ENCODE measurements at places on chromosomes 3 and 15.

DNA sequence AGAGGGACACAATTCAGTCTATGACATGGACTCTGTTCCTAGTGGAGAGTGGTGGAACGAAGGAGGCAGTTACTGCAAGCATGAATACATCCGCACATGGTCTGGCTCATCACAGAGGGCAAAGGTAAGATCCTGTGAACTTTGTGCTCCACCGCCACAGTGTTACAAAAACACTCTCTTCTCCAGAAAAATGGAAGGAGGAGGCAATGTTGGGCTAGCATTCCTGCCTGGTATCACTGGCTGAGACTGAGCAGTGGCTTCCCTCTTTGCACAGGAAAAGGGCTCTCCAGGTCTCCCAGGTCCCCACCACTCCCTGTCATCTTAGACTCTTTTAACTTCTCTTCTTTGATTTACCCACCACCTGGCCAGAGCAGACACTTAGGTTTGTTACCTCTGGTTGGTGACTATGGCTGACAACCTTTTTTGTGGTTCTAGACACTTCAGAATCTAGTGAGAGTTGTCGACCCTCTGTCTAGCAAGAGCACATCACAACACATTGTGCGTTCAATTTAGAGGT, 1.5 kb upstream of the EEFSEC start:
- DNase-seq = no peak

- no peak for DNase-seq
These were observed 25.0 kb downstream of the DNAH1 start for GRCh38 chr3:52341123-52341522.

GRCh38 chr3:51338632-51339031, 46.5 kb upstream of the MANF start:
- no peak for DNase-seq

- DNase-seq = no peak
These were observed 249.9 kb downstream of the DOCK3 start for GRCh38 chr3:50924638-50925037.

DNA sequence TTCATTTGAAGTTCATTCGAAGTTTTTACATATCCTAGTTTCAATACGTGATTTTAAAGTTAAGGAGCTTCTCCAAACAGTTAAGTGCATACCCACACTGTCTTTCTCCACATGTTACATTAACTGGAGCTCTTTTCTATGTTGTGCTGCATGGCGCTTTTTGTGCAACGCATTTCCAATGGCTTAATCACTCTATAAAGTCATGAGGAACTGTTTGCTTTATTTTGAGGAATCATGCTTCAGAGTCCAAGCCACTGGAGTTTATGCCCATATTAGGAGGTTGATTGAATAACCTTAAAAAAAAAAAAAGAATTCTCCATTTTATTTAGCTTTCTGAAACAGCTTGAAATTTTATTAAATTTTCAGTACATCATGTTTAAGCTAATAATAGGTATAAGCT, 109.4 kb upstream of the MBNL1 start:
- peak; percentile 93 for DNase-seq

DNA sequence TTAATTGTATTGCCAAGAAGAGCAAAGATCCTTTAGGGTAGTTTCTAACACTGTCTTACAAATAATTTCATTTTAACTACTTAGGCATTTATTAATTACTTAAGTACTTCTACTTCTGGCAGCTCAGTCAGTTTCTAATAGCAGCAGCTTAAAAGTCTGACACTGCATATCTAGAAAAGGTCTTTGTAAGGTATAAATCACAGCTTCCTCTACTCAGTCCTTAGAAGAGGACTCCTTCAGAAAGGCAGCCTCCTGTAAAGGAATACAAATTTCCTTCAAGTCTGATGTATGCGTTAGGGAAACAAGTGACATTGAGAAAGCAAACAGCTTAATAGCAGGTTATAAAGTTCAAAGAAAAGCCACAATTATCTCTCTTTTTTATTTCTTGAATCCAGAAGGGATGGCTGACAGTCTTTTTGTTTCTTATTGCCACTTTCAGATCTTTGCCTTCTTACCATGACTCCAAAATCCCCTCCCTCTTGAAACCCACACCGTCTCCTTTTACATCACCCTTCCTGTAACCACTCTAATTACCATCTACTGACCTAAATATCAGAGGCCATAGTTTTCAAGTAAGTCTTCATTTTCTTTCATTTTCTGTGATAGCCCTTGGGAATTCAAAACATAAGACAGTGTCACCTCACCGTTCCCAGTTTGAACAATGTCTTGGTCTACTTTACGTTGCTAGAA, 109.5 kb downstream of the CGGBP1 start:
- no peak for DNase-seq

DNA sequence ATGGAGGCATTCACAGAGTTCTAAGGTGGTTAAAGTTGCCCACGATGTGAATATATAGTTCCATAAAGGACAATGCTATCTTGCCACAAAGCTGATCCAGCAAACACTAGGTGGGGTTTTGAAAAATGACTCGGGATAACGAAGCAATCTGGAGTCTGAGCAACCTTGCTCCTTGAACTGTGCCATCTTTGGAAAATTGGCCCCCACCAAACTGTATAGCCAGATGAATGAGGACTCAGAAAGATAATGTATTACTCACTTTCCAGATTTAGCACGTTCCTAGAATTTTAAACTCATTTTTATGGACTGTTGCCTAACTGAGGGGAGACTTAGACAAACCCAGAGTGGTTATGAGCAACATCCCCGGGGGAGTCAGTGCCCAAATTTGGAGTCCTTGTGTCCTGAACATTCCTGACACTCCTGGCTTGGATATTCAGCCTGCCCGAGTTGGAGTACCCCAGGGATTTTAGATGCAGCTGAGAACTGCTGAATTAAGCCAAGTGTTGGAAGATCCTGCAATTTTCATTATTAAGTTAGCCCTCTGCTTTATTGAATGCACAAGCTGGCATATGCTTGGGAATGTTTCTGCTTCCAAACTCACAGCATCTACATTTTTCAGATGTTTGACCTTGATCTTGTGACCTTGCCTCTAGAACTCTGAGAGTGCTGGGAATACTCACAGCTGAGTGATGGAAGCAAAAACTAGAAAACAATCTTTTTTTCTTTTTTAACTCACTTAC, 8.8 kb upstream of the MAGI1 start:
- DNase-seq = peak; percentile 87

DNA sequence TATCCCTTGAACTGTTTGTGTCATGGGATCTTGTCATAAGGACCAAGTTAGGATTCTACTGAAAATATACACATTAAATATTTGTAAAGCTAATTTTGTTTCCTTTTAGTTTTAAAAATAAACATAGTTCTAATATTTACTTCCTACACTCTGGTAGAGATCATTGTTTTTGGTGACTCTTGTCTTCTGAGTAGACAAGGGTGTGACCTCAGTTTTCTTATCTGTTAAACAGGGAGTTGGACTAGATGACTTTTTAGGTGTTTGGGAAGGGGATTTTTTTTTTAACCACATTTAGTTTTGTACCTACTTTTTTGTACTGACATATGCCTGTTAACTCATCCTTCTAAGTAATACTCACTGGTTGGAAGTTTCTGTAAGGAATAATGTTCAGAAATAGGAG, 30.8 kb downstream of the PLS1 start:
- DNase-seq = no peak

DNA sequence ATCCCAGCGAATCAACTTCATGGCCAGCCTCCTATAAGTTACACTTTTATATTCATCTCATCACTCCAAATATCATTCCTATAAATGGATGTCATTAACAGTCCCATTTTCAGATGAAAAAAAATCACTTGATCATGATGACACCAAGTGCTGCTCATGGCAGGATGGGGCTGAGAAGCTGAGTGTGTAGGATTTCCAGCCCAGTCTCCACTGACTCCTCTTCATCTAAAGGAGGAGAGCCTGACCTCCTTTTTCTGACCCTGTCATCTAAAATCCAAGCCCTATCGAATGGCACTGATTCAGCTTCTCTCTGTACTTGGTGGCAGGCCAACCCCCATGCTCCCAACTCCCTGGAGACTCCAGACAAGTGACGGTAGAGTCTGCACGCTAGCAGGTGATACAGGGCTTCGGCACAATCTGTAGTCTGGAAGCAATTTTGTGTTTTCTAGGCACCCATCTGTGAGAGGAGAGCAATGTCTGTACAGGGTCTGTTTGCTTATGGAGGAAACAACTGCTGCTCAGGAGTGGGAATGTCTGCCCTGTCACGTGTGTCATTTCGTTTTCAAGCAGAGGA, 103.2 kb downstream of the EPHB1 start:
- DNase-seq = no peak

DNA sequence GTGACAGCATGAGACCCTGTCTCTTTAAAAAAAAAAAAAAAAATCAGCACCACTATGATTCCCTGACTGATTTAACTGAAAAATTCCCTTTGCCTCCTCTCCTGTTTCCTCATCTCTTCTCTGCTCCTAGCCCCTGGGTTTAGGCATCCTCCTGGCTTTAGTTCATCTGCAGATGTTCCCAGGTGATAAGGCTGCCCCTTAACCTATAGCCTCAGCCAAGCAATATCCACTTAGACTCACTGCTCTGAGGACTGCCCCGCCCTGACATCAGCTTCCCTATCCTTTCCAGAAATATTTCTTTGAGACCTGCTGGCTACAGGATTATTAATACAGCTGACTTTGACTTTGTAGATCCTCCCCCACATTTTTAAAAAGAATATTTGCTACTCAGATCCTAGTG, 39.4 kb upstream of the HACD2 start:
- DNase-seq = no peak

DNA sequence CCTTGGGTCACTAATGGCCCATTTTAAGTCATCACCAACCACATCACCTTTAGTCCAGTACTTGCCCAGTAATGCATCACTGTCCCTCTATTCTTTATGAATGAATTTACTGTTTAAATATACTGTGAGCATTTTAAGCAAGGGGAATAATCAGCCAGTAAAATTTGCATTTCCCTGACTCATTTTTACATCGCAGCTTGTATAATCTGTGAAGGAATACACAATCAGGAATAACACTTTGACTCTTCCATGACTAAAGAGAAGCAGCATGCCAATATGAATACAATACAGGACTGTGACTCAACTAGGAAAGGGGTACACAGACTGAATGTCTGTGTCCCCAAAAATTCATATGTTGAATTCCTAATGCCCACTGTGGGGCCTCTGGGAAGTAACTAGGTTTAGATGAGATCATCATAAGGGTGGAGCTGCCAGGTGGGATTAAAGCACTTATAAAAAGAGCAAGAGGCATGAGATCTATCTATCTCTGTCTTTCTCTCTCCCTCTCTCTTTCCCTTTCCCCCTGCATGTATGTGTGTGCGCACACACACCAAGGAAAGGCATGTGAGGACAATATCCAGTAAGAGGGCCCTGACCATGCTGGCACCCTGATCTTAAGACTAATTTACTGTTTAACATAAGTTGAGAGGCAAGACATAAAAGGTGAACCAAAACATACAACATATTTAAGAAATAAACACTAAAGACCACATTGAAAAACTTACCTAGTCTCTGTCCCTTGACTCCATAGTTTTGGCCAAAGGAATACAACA, 12.1 kb downstream of the B4GALT4 start:
- no peak for DNase-seq

GRCh38 chr15:92822216-92823144, 77.6 kb upstream of the CHD2 start:
- DNase-seq = peak; percentile 39

- no peak for DNase-seq
These were observed 173.6 kb downstream of the PPM1L start for GRCh38 chr3:160929595-160929994.

GRCh38 chr3:161744366-161744765, 247.8 kb downstream of the OTOL1 start:
- DNase-seq = no peak

DNA sequence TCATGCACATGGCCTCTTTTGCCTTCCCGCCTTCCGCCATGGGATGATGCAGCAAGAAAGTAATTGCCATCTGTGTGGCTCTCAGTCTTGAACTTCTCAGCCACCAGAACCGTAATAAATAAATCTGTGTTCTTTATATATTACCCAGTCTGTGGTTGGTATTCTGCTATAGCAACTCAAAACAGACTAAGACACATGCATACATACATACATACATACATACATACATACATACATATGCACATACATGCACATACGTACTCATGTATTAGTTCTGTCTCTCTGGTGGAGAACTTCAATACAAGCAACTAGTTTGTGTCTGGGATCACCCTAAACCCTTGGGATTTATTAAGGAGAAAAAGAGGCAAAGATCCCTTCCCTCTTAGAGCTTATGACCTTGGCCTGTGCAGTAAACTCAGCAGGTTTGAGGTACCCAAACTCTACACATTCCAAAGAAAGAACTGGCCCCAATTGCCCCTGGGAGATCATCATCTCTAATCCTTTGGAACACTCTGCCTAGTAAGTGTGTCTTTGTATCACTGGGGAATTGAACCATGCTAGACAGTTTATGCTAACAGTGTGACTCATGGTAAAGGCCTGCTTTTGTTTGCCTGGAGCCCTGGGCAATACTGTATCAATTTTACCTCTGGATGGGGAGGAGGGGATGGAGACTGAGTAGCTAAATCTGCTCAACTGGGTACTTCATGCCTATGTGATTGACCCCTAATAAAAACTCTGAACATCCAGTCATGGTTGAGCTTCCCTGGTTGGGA, 115.6 kb upstream of the LMCD1 start:
- peak; percentile 16 for DNase-seq

GRCh38 chr3:30597131-30597768, 9.2 kb upstream of the TGFBR2 start:
- DNase-seq = peak; percentile 94

- no peak for DNase-seq
These were observed 371.4 kb downstream of the SOX2 start for GRCh38 chr3:182083112-182083511.

DNA sequence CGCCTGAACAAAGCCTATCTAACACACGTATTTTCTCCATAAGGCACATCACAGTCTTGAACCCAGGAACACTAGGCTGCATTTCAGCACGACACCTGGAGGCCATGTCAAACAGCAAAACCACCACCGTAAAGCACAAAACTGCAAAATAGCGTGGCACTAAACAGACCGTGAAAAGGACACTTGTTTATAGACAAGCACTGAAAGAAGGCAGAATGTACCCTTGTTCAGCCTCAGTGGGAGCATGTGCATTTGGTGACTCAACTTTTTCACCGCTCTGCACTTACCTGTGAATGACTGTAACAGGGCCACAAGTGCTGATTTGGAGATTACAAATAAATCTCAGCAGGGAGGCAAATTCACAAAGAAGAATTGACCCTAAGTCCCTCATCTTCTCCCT, 80.8 kb downstream of the ISG20 start:
- DNase-seq = no peak

DNA sequence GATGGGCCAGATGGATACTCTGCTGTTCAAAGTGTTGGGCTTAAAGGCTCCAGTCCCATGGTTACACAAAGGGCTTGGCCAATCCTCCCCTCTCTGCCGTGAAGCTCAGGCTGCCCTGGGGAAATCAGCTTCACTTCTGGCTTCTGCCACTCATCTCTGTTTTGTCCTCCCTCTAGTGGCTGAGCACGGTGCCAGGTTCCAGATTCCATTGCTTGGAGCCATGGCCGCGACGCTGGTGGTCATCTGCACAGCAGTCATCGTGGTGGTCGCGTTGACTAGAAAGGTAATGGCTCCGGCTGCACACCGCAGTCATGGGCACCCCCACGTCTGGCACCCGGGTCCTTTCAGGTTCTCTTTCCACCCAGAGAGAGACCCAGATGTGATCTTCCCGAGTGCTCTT, 5.6 kb downstream of the TIGIT start:
- DNase-seq = no peak

All from fibroblast of lung (primary cell).